ENCODE measurements at places on chromosomes 11 and 22.

DNA sequence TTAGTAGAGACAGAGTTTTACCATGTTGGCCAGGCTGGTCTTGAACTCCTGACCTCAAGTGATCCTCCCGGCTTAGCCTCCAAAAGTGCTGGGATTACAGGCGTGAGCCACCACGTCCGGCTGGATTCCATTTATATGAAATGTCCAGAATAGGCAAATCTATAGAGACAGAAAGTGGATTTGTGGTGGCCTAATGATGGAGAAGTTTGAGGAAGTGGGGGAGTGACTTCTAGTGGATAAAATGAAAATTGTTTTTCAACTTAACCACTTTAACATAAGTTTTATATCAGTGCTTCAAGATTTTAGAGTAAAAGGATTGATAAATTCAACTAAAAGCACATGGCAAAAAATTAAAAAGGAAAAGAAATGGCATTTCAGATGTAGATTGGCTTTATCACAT lies 66.2 kb downstream of the HIPK3 start:
- DNase-seq: no peak

- DNase-seq: no peak
These were observed 22.8 kb downstream of the OSBP2 start for GRCh38 chr22:30717331-30717921.

DNA sequence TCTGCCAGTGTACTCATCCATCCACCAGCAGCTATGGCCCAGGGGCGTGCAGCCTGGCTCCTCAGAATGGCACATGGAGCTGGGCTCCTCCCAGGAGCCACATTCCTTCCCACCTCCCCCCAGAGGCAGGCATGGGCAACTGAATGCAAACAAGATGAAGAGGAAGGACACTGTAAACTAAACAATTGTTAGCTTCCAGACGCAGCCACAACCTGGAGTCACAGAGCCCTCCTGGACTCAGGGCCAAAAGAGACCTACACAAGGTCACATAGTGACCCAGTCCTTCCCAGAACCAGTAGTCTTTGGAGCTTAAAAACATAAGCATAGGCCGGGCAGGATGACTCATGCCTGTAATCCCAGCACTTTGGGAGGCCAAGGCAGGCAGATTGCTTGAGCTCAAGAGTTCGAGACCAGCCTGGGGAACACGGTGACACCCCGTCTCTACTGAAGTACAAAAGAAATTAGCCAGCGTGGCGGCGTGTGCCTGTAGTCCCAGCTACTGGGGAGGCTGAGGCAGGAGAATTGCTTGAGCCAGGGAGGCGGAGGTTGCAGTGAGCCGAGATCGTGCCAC lies 30.7 kb upstream of the CLDN5 start:
- DNase-seq: no peak

- DNase-seq: no peak
These were observed at the start of gene SLCO2B1 for GRCh38 chr11:75150879-75151278. Gene SLCO2B1 (plus strand): TSS chr11:75151107. CDS start chr11:75151382, 275 bp downstream.

DNA sequence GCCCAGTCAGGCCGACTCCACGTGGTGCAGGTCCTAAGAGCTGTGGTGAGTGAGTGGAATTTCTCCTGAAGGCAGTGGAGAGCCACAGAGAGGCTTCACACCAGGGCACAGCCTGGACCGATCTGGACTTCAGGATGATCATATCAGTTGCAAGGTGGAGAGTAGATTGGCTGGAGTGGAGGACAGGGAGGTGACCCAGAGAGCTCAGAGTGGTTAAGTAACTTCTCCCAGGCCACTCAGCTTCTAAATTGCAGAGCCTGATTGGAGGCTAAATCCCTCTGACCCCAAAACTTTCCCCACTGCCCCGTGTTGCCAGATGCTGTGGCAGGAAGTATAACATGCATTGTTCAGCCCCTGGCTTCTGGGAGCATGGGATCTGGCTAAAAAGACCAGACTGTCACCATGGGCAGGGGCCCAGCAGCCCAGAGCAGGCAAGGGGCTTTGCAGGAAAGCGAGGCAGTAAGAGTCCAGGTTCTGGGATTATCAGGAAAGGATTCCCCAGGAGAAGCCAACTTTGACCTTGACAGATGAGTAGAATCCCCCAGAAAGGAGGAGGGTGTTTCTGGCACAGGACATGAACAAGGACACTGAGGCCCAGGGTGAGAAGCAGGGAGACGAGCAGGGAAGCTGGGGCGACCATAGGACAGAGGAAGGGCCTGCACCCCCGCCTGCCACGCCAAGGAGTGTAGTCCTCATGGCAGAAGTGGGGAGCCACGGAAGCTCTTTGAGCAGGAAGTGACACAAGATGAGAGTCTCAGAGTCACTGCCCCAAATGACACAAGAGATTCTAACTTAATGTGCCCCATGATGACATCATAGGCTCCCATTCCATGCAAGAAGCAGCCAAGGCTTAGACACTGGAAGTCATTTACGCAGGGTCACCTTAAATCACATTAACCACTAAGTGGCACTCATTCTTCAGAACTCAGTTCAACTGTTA lies 4.8 kb downstream of the SLC35C1 start:
- DNase-seq: no peak

- no peak for DNase-seq
These were observed 81.7 kb downstream of the BARX2 start for GRCh38 chr11:129457321-129457720.

DNA sequence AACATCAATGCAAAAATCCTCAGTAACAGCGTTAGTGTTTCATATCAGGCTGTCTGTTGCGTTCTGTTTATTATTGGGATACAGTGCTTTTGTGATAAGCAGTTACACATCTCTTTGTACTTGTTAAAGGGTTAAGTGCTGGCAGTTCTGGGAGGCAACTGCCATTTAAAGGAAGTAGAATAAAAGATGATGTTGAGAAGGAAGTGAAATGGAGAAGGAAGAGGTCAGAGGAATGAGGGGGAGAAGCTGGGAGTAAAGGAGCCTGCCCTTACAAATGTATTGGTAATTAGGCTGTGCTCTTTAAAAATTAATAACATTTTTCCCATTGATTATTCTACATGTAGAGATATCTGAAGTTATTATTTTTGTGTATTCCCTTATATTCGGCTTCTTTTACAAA lies 674.7 kb downstream of the NTM start:
- DNase-seq: no peak

- DNase-seq: no peak
These were observed 27.7 kb downstream of the RTN4R start for GRCh38 chr22:20240447-20240764.

GRCh38 chr11:975827-976226 lies 50.2 kb downstream of the AP2A2 start:
- no peak for DNase-seq

DNA sequence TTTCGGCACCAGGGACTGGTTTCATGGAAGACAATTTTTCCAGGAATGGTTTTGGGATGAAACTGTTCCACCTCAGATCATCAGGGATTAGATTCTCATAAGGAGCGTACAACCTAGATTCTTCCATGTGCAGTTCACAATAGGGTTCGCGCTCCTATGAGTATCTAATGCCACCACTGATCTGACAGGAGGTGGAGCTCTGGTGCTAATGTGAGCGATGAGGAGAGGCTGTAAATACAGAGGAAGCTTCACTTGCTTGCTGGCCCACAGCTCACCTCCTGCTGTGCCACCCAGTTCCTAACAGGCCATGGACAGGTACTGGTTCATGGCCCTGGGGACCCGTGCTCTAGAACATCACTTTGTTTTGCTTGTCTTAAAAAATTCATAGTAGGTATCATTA lies 41.8 kb upstream of the AMPD3 start:
- no peak for DNase-seq

All from NCI-H2107 (cell line).